ENCODE measurements at places on chromosomes 16 and 17.
A peak's percentile ranks its signal among the peaks of the same experiment; 100 is the strongest.

DNA sequence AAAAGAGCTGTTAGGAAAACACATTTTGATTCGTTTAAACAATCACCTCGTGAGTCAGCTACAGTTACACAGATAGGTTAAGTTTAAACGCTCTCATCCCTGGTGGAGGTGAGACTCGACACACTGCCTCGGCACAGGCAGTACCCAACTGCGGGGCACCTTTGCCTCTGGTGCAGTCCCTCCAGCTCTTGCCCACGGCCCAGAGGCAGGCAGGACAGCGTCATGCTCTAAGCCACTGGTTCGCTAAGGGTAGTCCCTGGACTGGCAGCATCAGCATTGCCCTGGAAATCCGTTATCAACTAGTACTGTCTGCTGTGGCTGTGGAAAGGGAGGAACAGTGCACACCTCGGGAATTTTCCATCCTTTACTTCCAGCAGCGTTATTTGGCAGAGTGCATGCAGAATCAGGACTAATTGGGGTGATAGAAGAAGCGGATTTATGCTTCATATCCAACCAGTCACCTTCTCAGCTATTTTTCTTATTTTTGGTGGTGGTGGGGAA lies 3.7 kb upstream of the PIK3R6 start:
- no peak for DNase-seq

DNA sequence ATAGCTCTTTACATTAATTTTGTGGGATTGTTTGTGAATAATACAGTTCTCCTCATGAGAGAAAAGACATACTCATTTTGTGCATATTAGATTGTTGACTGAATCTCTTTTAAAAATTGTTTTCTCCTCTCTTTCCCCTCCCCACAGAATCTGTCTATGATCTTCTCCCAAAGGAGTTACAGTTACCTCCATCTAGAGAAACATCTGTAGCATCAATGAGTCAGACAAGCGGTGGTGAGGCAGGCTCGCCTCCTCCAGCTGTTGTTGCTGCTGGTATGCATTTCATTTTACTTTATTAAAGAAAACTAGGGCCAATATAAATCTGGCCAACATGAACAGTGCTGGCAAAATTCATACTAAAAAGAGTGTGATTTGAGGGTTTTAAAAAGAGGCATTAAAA lies 60.5 kb downstream of the NFAT5 start:
- no peak for DNase-seq

DNA sequence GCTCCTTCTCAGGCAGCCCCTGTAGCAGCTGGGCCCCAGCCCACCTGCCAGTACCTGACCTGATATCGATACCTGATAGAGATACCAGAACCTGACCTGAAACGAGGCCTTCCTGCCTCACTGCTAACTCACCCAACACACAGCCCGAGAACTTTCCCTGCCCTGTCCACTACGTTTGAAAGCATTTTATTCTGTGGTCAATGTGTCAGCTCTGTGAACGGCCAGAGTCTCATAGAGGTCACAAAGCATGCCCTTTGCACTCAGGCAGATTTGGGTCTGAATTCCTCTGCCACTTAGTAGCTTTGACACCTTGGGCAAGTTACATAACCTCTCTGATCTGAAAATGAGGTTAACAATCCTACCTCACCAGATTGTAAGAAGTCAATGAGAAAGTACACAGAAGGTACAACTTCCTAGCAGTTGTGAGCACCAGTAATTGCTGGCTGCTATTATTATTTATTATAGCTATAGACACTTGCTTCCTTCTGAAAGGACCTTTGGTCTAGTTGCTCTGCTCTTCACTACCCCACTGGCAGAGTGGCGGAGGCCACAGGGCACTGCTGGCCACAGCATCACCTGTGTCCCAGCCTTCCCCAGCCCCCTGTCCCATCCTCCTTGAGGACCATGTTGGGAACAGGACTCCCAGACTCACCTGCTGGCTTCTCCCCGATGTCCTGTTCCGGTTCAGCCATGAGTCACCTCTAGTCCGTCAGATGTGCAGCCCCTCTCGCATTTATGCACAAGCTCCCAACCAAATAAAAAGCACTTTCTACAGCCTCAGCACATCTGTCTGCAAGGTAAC lies 895 bp downstream of the ANKRD40CL start:
- no peak for DNase-seq

GRCh38 chr17:72775919-72776318 lies 316.6 kb downstream of the SLC39A11 start:
- no peak for DNase-seq

GRCh38 chr17:887551-888209 lies 91.9 kb downstream of the NXN start:
- DNase-seq, result no peak

DNA sequence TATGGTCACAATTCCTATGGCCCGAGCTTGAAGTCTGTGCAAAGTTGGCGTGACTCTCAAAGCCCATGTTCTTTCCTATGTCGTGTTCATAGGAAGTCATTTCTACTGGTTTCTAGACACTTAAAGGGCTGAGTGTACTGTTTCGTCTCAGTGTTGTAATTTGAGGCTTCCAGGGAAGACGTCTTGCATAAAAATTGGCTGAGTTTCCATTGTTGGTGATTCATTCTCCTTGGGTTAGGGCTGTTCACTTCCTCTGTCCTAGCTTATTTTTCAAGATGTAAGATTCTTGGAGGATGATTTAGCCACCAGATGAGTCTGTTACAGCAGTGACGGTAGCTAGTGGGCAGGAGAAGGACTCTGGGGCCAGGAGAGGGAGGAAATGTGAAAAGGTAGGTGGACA lies 43.1 kb downstream of the PIK3R5 start:
- DNase-seq, result no peak

DNA sequence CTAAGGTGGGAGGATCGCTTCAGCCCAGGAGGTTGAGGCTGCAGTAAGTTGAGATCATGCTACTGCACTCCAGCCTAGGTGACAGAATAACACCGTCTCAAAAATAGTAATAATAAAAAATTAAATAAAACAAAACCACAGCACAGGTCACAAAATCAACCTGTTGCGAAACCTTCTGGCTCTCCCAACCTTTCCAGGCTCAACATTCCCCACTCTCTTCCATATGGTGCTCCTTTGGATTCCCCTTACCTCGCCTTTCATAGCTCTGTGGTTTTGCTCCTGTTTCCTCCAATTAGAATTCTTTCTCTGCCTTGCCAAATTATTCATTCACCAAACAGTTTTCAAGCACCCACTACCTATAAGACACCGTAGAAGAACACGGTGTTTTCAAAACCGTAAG lies 4.7 kb downstream of the ZDHHC7 start:
- DNase-seq, result no peak

GRCh38 chr17:39051001-39051585 lies 83.9 kb upstream of the FBXO47 start:
- no peak for DNase-seq

- DNase-seq, result no peak
Observed at GRCh38 chr17:34776456-34777443, 184.5 kb downstream of the CCT6B start.

DNA sequence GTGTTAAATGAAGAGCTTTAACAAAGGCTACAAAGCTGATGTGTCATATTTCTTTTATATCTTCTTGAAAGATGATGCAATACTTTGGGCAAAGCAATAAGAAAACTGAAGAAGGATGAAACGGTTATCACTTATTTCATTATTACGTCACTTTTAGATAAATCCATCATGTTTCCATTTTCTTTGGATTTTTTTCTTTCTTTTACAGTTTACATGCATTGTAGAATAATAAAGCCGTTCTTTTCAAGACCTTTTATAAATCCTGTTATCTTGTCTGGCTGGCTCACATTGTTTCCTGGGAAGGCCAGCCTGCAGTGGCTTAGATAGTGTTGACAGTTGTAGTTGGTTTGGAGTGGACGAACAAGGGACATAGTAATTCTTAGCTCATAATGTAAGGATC lies 28.9 kb downstream of the TANC2 start:
- no peak for DNase-seq

GRCh38 chr16:51231702-51232101 lies 80.6 kb upstream of the SALL1 start:
- DNase-seq, result no peak

DNA sequence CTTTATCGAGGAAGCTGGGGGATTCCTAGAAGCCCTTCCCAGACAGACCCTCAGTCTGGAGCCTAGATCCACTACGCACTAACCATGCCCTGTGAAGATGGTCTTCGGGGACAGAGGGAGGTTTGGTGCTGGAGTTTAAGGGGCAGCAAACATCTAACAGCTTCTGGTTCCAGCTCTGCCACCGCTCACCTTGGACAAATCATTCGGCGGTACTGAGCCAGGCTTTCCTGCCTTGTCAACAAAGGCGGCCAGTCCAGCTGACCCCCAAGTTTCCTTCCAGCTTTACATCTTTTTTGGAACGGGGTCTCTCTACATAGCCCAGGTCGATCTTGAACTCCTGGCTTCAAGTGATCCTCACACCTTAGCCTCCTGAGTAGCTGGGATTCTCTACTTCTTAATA lies 369 bp upstream of the GJD3 start:
- no peak for DNase-seq

GRCh38 chr16:49355933-49356665 lies 17.5 kb upstream of the C16orf78 start:
- no peak for DNase-seq

DNA sequence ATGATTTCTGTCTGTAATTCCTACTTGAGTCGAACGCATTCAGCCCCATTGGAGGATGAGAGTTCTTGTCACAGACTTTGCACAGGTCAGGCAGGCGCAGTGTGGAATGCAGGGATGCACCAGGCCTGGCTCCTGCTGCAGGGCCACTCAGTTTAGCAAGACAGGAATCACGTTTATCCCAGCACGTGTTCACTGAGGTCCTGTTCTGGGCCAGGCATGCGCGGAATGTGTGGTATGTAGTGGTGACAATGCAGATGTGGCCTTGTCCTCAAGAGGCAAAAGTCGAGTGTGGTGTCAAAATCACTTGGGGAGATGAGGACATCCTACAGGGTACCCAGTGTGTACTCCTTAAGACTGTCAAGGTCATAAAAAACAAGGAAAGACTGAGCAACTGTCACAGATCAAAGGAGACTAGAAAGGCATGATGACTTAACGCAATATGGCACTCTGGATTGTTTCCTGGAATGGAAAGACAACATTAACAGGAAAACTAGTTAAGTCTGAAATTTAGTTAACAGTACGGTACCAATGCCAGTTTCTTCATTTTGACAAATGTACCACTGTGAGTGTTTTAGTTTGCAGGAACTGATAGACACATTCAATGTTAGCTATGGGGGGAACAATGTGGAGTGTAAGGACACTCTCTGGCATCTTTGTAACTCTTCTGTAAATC lies 121.5 kb upstream of the ADAMTS18 start:
- no peak for DNase-seq

DNA sequence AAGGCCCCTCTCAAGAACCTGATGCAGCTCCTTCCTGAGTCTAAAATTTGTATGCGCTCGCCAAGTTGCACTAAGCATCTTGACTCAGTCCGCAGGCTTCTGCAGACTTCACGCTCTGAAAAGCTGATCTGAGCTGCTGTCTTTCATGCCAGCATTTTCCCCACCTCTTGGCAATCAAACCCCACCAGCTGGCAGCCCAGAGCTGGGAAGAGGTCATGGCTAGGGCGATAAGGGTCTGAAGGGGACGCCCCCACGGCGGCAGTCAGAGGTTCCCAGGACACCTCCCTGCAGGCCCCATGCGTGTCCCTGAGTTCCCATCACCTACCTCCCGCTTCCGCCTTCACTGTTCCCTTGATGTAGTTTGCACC lies 5.1 kb upstream of the UNC13D start:
- DNase-seq, result no peak

DNA sequence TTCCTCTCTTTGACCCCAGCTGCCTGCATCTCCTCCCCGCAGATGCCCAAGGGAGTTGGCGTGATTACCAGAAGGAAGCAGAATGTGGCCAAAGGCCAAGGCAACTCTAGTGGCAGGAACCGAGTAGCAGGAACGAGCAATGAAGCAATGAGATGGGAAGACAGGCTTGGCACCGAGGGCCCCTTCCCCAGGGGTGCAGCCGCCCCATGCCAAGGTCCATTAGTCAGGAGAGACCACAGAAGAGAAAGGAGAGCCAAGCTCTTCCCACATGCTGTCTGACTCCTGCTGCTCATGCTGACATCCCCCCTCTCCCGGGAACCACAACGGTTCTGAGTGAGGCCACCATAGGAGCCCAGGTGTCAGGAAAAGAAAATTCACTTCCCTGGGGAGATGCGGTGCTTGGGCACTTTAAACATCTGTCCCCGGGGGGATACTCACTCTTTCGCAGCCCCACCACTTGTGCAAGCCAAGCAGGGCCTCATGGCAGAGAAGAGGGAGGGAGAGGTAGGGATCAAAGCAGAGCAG lies 67.4 kb downstream of the MYO18A start:
- peak; percentile 12 for DNase-seq

DNA sequence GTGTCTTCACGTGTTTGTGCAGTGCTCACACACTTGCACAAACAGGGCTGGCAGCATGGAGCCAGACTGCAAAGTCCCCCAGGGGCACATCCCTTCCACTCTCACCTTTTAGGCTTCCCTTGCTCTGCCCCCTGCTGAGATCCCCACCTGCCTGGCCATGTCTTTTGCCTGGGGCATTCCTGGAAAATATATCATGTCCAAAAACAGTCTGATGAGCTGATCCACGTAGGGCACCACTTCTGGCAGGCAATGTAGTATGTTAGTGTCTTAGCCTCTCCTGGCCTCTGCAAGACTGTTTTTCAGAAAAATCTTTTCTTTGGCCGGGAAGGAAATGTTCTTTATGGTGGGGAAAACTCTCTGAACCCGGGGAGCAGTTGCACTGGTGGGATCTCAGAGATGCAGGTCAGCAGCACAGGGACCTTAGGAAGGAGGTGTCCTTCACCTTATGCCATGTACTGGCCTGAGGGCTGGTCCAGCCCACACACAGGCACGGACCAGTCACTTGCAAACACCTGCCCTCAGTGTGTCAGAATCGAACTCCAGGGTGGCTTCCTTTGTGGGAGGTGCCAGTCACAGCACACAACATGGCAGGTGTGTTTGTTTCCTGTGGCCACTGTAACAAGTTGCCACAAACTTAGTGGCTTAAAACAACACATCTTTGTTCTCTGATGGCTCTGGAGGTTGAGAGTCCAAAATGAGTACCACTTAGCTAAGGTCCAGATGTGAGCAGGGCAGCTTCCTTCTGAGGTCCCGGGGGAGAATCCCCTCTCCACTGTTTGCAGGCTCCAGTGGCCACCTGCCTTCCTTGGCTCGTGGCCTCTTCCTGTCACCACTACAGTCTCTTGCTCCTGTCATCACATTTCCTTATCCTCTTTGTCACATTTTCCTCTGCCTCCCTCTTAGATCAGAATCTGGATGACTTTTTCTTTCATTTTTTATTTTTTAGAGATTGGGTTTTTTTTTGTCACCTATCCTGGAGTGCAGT lies 46.6 kb downstream of the MPRIP start:
- no peak for DNase-seq
